ENCODE measurements at places on chromosomes 11 and 22. TPM values are rescaled to one million over a fixed set of nuclear protein-coding genes. Genes with fewer than 3 reads are reported as not detected.

The ENTHD1 gene
- not detected for total RNA-seq

The TTC38 gene
- total RNA-seq: 46.5 TPM

The PITPNM1 gene
- total RNA-seq: 33.9 TPM

The ZBTB16 gene
- 7.9 TPM for total RNA-seq

The PNPLA5 gene
- total RNA-seq: not detected

The CTSW gene
- not detected for total RNA-seq

The OR10D3 gene
- total RNA-seq: not detected

The MFRP gene
- not detected for total RNA-seq

The C11orf91 gene
- total RNA-seq: not detected

The ARAP1 gene
- total RNA-seq: 60.6 TPM

The KCNQ1OT1 gene
- total RNA-seq: 0.39 TPM

The EFCAB6 gene
- 3.0 TPM for total RNA-seq

The PLEKHB1 gene
- 0.26 TPM for total RNA-seq

The YIF1A gene
- 167 TPM for total RNA-seq

The C22orf42 gene
- total RNA-seq: not detected

The PHETA2 gene
- 18.2 TPM for total RNA-seq

The OR8D4 gene
- not detected for total RNA-seq

The GTSE1 gene
- total RNA-seq: 5.9 TPM

The NEU3 gene
- 3.4 TPM for total RNA-seq

The CD3D gene
- total RNA-seq: not detected

The MS4A6A gene
- not detected for total RNA-seq

The SLC16A8 gene
- total RNA-seq: not detected

The GNAZ gene
- total RNA-seq: 0.52 TPM

The TTLL1 gene
- total RNA-seq: 8.4 TPM

The KRTAP5-8 gene
- total RNA-seq: not detected

The RAB36 gene
- total RNA-seq: 5.9 TPM

The DDI1 gene
- total RNA-seq: not detected

The LAYN gene
- total RNA-seq: 27.9 TPM

The BTG4 gene
- total RNA-seq: not detected

The SCGB1A1 gene
- total RNA-seq: not detected

The GNG3 gene
- not detected for total RNA-seq

The ME3 gene
- 3.7 TPM for total RNA-seq

The OR51B4 gene
- not detected for total RNA-seq

Data from epithelial cell of alveolus of lung (primary cell).